ENCODE measurements at places on chromosomes 16 and 17.

- DNase-seq: no peak
These were observed 81.8 kb downstream of the CPPED1 start for GRCh38 chr16:12721841-12722421.

GRCh38 chr17:81332118-81332834 lies 37.2 kb upstream of the SLC38A10 start:
- no peak for DNase-seq

DNA sequence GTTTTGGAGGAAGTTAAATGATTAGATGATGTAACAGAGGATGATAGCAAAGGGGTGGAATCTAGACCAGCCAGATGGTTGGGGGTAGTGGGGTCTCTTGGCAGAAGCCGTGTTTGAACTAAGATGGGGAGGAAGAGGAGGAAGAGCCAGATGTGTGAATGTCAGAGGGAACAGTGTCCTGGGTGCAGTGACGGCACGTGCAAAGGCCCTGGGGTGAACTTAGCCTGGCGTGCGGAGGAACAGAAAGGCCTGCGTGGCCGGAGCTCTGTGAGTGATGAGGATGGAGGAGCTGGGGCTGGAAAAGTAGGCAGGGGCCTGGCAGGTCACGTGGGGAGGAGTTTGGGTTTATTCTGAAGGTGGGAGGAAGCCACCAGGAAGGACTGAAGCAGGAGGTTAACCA lies 26.4 kb upstream of the RMI2 start:
- DNase-seq: no peak

DNA sequence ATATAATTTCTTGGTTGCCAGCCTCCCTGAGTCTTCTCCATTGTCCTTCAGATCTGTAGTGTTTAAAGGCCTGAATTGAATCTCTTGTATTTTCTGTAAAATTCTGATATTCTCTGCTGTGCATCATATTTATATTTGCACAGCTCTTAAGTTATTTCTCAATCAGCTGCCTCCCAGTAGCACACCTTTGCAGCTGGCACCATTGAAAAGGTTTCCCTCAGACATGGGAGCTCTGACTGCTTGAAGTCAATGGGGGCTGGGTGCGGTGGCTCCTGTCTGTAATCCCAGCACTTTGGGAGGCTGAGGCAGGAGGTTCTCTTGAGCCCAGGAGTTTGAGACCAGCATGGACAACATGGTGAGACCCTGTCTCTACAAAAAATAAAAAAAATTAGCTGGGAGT lies 40.4 kb downstream of the PITPNC1 start:
- DNase-seq: no peak

DNA sequence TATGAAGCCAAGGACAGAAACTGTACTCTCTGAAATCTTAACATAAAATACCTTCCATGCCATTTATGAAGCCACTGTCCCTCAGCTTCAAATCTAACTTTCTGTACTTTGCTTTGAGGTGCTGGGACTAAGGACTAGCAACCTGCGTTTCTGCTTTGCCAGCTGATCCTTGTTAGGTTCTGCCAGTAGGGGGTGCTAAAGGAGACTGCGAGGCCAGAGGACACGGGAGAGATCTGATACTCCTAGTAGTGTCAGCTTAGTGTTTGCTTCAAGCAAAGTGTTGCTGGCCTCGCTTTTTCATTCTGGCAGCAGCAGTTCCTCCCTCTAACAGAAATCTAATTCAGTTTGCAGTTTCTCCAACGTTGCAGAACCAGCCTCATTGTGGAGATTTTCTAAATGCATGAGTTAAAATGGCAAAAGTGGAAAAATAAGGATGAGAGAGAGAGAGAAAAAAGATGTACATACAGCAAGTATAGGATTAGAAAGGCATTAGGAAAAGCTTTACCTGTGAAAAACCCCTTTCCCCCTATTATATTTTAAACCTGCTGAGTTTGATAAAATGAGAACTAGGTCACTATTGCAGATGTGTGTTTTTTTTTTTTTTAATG lies 297.5 kb downstream of the CA10 start:
- peak; percentile 24 for DNase-seq

DNA sequence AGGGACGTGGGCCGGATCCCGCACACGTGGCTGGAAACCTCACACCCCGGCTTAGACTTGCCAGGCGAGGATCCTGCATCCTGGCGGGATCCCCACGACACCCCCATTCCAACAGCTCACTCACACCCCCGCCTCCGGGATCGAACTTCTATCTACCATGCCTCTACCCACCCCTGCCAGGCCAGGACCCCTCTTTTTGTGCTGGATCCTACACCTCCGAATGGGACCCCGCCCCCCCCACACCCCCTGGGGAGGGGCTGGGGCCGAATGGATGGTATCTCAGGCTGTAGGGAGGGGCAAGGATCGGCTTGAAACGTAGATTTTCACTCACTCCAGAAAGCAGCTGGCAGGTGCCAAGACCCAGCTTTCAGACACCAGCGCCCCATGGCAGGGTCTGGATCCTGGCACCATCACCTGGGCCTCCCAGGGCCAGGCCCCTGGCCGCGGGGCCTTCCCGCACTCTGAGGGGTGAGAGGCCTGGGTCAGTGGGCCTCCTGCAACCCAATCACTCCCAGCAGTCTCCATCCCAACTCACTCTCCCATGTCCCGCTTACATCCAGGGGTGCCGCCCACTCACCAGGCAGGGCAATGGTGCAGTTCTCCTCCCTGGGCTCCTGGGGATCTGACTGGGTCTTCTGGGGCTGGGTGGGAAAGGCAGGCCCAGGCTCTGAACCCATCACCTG lies 6.7 kb downstream of the PRSS36 start:
- DNase-seq: no peak

DNA sequence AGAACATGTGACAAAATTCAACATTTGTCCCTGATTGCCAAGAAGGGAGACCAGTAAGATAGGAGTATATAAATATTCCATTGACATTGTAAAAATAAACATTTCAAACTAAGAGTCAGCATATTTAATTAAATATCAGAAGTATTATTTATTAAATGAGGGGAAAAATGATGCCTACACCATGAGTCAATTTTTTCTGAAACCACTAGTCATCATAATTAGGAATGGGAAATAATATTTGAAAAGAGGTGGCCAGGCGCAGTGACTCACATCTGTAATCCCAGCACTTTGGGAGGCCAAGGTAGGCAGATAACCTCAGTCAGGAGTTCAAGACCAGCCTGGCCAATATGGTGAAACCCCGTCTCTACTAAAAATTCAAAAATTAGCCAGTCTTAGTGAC lies 2.1 kb downstream of the CMTM1 start:
- DNase-seq: no peak

DNA sequence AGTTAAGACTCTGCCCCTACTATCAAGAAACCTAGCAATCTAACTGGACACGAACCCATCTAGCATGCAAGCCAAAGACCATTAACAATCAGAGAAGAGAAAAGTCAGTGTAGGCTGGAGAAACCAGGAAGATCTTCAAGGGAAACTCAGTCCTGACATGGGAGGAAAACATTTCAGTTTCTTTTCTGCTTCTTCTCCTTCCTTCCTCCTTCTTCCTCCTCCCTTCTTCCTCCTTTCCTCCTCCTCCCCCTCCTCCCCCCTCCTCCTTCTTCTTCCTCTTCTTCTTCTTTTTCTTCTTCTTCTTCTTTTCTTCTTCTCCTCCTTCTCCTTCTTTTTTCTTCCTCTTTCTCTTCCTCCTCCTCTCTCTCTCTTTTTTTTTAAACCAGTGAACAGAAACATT lies 29.6 kb upstream of the SHISA9 start:
- DNase-seq: no peak

DNA sequence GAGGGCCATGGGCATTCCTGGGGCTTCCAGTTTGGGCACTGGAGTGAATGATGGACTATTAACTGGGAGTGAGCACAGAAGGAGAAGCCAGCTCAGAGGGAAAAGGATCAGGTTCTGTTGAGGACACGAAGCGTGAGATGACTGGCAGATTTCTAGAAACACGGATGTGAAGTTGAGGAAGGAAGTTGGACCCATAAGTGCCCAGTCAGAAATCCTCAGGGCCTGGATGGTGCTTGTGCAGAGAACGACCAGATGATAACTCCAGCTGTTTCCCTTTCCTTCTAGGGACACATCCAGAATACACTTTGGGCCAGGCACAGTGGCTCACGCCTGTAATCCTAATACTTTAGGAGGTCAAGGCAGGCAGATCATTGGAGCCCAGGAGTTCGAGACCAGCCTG lies 23.3 kb upstream of the ANKRD40CL start:
- no peak for DNase-seq

GRCh38 chr17:32739722-32740121 lies 137.2 kb downstream of the MYO1D start:
- no peak for DNase-seq

GRCh38 chr17:37781451-37781850 lies 36.6 kb upstream of the HNF1B start:
- DNase-seq: no peak

- DNase-seq: no peak
These were observed 5.8 kb downstream of the PPY start for GRCh38 chr17:43936434-43936833.

GRCh38 chr17:1573932-1574696 lies 11.5 kb upstream of the PITPNA start:
- peak; percentile 89 for DNase-seq

- DNase-seq: no peak
These were observed 84.2 kb downstream of the HS3ST2 start for GRCh38 chr16:22898131-22898530.

- DNase-seq: no peak
These were observed 65.7 kb downstream of the BANP start for GRCh38 chr16:88016964-88017363.

GRCh38 chr17:49291929-49292328 lies 61.3 kb upstream of the PHOSPHO1 start:
- DNase-seq: no peak

DNA sequence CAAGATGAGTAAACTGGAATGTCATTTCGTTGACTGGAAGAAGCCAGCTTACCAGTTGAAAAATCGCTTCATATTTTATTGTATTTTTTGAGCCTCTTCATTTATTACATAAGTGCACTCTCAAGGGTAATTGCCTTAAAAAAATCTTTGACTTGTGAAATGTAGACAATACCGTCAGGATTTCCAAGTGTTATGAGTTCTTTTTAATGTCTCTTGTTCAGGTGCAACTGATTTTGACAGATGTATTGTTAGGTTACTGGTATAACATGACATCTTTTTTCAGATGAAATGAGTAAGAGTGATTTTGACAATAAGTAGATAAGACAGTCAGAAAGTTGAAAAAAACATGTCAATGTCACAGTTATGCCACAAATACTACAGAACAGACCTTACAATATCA lies 169.1 kb downstream of the CNTNAP4 start:
- no peak for DNase-seq

DNA sequence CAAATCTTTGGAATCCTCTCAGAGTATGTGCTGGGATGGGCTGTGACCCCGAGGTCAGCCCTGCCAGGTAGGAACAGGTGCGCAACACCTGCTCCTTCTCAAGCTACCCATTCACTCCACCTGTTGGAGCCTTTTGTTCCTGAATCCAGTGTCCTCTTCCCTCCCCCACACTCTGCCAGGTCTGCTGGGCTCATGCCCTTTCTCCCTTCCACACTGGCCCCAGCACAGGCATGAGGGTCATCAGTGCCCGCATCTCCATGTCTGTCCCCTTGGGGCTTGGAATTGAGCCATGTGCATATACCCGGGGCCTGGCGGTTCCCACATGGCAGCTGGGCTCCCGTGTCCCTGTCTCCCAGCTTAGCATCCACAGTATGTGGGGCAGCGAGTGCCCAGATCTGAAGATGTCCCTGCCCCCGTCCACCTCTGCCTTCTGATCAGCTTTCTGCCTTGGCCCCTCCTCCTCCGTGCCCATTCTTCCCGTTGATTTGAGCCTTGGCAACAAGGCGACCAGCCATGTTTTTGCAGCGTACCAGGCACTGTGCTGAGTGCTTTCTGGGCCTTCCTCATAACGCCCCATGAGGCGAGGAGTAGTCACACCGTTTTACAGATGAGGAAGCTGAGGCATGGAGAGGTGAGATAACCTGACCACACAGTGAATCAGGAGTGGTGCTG lies 102.2 kb downstream of the RAP1GAP2 start:
- no peak for DNase-seq

All from activated T-cell treated with anti-CD3 and anti-CD28 coated beads, Interleukin-2, amount 50 U/mL, for 48 hours (primary cell).